ENCODE measurements at places on chromosomes 13 and 19.

- no peak for DNase-seq
These were observed at the start of gene SERP2 for GRCh38 chr13:44373601-44374347. Gene SERP2, plus strand, starts transcription at chr13:44373824. Its CDS starts 202 bp downstream, at chr13:44374026.

DNA sequence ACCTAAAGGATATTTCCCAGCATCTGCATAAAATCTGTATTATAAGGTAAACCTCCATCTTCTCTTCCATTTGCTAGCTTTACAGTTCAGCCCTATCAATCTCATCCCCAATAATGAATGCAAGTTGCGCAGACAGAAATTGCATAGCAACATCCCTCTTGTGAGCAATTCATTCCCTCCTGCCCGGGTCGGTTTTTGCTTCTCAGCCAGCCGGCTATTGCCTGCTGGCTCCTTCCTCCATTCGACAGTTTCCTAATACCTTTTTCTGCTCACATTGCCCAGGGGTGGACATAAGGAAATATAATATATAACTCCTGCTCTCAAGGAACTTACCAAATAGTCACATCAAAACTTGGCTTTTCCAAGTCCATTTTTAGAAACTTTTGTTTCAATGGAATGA, 125.2 kb downstream of the FGF9 start:
- DNase-seq, result no peak

DNA sequence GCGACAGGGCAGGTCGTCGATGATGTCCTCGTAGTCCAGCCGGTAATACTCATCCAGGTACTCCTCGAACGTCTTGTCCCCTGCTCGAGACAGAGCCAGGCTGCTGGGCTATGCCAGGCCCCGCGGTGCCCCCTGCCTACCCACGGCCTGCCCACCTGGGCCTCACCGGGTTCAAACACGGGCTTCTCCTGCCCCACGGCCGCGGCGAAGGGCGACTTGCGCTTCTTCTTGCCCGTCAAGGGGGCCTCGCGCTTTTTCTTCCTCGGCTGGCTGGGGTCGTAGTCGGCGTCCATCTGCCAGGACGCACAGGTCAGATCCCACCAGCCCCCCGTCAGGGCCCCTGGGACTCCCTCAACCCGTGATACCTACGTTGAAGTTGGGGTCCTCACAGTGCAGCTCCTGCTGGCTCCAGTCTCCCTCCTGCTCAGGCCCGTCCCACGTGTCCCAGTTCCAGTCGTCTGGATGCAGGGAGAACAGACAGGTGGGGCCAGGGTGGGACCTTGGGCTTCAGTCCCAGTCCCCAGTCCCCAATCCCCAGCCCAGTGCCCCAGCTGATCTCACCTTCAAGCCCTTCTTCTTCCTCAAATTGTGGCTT, 8.1 kb downstream of the KRI1 start:
- no peak for DNase-seq

DNA sequence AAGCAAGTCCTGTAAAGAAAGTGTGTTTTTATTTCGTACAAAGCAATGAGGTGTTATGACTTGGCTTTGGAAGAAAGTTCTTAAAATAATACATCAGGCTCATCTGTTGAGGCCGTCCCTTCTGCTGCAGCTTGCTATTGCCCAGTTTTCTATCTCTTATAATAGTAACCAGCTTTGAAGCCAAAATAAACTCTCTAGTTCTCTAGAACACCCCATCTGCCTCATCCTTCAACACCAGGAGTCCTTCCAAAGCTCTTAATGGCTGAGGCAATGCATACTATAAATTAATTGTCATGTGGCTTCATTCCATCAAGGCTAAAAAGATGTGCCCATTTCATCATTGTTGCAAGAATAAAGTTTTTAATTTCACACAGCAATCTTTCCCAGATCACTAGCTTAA, 49.4 kb upstream of the IPO5 start:
- no peak for DNase-seq

DNA sequence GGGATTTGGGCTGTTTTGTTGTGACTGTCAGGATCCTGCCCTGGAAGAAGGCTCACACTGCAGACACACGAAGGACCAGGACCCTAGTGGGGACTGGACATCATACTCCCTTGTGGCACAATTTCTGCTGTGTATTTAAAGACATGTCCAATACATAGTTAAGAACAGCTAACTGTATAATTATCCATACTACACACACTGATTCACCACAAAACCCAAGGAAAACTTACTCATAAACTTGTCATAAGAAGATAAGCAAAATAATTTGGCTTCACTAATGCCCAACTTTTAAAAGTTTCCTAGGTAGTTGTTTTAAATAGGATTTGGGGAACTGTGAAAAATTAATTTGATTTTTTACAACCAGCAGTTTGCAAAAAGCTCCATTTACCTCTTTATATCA, 46.1 kb downstream of the LATS2 start:
- DNase-seq, result no peak

Data from PC-9 (cell line).